Activated CD8-positive, alpha-beta memory T cell treated with anti-CD3 and anti-CD28 coated beads for 4 hours (primary cell): ENCODE measurements at places on chromosomes 3 and 15.

GRCh38 chr3:142029791-142030190, 119.6 kb downstream of the TFDP2 start:
- no peak for DNase-seq

GRCh38 chr3:53526704-53527055, 32.3 kb downstream of the CACNA1D start:
- no peak for DNase-seq

DNA sequence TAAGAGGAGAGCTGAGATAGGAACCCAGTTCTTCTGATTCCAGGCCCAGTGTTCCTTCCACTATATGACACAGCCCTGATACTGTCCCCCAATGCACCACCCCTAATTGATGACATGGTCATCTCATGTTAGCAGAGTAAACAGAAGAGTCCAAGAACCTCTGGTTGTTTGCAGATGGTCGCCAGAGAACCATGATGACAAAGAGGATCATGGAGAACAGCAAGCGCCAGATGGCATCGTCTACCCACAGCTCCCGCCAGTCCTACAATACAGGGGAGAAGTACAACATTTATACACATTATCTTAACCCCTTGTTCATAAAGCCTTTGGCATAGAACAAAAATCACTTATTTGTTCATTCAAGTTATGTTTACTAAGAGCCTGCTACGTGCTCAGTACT, 18.5 kb upstream of the VPS39 start:
- DNase-seq = no peak

DNA sequence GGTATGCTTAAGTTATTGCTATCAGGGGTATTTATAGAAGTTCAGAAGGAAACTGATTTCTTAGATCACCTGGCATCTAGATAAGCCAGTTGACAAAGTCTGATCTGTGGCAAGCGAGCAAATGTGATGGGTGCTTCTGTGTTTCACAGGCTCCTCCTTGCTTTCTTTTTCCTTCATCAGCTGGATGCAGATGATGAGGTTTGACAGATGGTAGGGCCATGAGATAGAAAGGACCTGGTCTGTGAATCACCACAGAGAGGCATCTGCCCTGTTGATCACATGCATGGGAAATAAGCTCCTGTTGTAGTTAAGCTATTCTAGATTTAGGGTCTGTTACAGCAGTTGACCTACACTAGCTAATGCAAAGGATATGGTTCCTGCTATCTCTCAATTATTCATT, 372.0 kb downstream of the NEK10 start:
- DNase-seq = no peak

- no peak for DNase-seq
Measured at GRCh38 chr15:68450192-68450591, 18.2 kb upstream of the ITGA11 start.

DNA sequence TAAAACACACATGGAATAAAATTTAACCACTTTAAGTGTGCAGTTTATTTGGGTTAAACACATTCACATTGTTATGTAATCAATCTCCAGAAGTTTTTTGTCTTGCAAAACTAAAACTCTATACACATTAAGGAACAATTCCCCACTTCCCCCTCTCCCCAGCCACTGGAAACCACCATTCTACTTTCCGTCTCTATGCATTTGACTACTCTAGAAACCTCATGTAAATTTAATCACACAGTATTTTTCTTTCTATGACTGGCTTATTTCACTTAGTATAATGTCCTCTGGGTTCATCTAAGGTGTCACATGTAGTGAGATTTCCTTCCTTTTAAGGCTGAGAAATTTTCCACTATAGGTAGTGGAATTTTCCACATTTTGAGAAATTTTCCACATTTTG, 568.7 kb upstream of the UBE2E2 start:
- DNase-seq = no peak

GRCh38 chr15:28880680-28881079, 5.1 kb upstream of the APBA2 start:
- DNase-seq = no peak

DNA sequence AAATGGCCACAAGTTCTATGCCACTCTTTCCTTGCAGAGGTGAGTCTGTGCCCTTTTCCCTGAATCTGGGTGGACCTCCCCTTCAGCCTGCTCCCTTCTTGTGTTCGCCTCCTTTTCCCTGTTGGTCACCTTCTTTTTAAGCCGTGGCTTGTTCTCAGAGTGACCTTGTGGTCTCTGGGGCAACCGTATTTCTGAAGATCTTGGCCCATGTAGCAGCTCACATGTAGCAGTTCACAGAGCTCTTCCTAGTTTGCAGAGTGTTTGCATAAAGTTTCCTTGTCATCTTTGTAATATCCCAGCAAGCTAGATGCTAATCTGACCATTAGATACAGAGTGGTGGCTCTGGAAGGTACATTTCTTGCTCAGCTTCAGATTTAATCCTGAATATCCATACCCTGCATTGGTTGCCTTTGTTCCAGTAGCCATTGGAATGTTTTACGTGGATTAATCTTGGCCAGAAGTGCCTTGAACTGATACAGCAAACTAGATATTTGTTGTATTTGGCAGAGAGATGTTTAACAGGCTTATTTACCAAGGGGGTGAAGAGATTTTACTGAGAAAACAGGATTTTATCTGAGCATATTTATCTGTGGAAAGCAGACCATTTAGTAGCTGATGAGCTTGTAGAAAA, 40.7 kb upstream of the BSN start:
- no peak for DNase-seq

DNA sequence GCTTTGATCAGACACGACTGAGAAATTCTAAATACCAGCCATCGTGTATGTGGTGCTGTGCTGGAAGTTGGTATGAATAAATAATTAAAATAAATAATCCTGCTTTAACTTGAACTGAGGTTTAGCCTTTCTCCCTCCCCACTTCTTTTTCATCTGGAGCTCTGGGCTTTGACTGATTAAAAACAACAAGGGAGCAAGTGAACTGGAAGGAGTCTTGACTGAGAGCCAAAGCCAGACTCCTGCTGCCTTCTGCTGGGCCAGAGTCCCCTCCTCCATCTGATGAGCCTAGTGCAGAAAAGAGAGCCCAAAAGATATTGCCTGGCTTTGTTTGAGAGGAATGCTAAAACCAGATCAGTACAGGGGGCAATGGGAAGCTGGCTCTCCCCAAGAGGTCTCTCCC, 96.0 kb downstream of the CCNL1 start:
- no peak for DNase-seq

GRCh38 chr3:122758877-122759560, 34.6 kb downstream of the HSPBAP1 start:
- DNase-seq = no peak

DNA sequence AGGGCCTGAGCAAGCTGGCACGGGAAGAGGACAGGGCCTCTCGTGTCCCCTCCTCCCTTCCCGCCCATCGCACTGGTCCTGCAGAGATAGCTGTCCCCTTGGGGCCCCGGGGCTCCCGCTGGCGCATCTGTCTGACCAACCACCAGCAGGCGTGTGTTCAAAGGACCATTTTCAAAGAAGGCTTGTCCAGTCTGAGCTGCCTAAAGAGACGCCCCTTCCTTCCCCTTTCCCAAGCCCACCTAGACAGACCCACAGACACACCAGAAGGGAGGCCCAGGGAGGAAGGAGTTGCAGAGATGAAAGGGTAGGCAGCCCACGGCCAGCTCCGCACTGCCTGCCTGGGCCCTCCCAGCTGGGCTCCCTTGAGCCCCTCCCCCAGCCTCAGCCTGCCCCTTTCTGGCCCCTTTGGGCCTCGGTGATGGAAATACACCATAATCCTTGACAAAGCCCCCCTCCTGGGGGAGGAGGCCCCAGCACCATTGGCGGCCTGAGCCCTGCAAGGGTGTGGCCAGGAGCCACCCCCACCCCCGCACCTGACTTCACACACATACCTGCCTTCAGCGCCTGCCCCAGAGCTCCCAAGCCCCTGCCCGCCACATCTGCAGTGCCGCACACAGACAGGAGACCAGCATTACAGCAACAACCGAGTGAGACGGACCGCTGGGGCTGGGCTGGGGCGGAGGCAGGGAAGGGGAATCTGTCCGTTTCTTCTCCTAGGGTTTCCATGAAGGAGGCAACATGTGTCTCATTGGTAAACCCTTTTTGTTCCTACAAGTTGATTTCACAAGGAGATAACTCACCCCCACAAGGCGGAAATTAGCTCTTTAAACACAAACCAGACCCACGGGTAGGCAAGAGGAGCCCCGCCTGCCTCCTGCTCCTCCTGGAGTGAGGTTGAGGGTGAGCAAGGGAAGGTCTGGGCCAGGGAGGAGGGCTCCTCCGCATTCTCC, at the start of gene STRA6:
Gene STRA6, minus strand, starts transcription at position 336 of the 950 bp plus-strand sequence. CDS start 520 bp downstream, outside the sequence.
- no peak for DNase-seq

DNA sequence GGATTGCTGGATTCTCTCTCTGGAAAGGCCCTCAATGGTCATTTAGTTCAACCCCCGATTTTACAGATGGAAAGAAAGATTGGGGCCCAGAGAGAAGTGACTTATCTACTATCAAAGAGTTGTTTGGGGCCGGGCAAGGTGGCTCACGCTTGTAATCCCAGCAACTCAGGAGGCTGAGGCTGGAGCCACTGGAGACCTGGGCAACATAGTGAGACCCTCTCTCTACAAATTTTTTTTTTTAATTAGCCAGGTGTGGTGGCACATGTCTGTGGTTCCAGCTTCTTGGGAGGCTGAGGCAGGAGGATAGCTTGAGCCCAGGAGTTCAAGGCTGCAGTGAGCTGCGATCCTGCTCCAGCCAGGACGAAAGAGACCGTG, 5.2 kb upstream of the USP3 start:
- DNase-seq = no peak

GRCh38 chr15:66477011-66477410, 20.6 kb downstream of the SNAPC5 start:
- no peak for DNase-seq

DNA sequence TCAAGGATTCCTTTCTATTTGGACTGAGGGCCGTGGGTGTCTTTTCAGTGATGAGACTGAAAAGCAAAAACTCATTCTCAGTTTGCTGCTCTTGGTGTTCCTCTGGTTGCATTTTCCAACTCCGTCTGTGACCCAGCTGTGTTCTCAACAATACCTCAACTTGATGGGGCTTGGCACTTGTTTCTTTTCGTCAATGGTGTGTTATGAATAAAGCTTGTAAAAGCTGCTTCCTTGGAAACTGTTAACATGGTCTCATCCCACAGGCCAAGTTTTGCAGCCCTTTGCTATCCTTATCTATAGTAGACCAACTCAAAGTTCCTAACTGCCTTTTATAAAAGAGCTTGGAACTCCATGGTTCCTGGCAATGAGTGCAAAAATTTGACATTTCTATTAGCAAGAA, 142.5 kb upstream of the UBE2E1 start:
- no peak for DNase-seq
